PC-9 (cell line): ENCODE measurements at places on chromosomes 1 and 21. TPM values are rescaled to one million over a fixed set of nuclear protein-coding genes. Genes with fewer than 3 reads are reported as not detected.

HCRTR1 gene
- not detected in 2 replicates for total RNA-seq

TMEM54 gene
- total RNA-seq, result 102 and 132 TPM in 2 replicates

RBM11 gene
- 2.4 and 4.5 TPM in 2 replicates for total RNA-seq

PERM1 gene
- total RNA-seq, result 0.60 and 0.81 TPM in 2 replicates

MTARC2 gene
- total RNA-seq, result 23.1 and 32.2 TPM in 2 replicates

RHD gene
- not detected in 2 replicates for total RNA-seq

SOX13 gene
- 89.9 and 102 TPM in 2 replicates for total RNA-seq

EFCAB7 gene
- 7.7 and 11.2 TPM in 2 replicates for total RNA-seq

SAMD13 gene
- total RNA-seq, result 0.90 and 2.5 TPM in 2 replicates

SYNC gene
- 2.1 and 2.8 TPM in 2 replicates for total RNA-seq

S100B gene
- not detected in 2 replicates for total RNA-seq

LCE1F gene
- total RNA-seq, result not detected in 2 replicates

SYTL1 gene
- 43.7 and 49.8 TPM in 2 replicates for total RNA-seq

SLC22A15 gene
- 1.8 and 4.5 TPM in 2 replicates for total RNA-seq

FCRL1 gene
- total RNA-seq, result not detected in 2 replicates

NR5A2 gene
- total RNA-seq, result 1.8 and 2.1 TPM in 2 replicates

DPH5 gene
- total RNA-seq, result 38.8 and 39.4 TPM in 2 replicates

ADSS2 gene
- 63.1 and 76.7 TPM in 2 replicates for total RNA-seq

WNT4 gene
- total RNA-seq, result 0.78 and 0.83 TPM in 2 replicates

PADI3 gene
- total RNA-seq, result 1.1 and 5.0 TPM in 2 replicates

EPHA10 gene
- 7.6 and 12.1 TPM in 2 replicates for total RNA-seq

IGSF5 gene
- not detected in 2 replicates for total RNA-seq

YY1AP1 gene
- total RNA-seq, result 38.3 and 40.6 TPM in 2 replicates

CFHR4 gene
- total RNA-seq, result not detected in 2 replicates

FAM43B gene
- total RNA-seq, result not detected in 2 replicates

CDC42BPA gene
- 45.5 and 47.5 TPM in 2 replicates for total RNA-seq

ARHGEF16 gene
- total RNA-seq, result 25.1 and 29.1 TPM in 2 replicates

MARCKSL1 gene
- total RNA-seq, result 91.5 and 117 TPM in 2 replicates

TTC22 gene
- 24.1 and 26.3 TPM in 2 replicates for total RNA-seq

LORICRIN gene
- total RNA-seq, result not detected in 2 replicates
